ENCODE measurements at places on chromosomes 5 and 9. TPM values are rescaled to one million over a fixed set of nuclear protein-coding genes. Genes with fewer than 3 reads are reported as not detected.

The STKLD1 gene
- total RNA-seq = 0.79 TPM

The CMYA5 gene
- total RNA-seq = 0.26 TPM

The CTXN3 gene
- total RNA-seq = not detected

The PRR16 gene
- 3.7 TPM for total RNA-seq

The DMXL1 gene
- total RNA-seq = 47.8 TPM

The TMEM174 gene
- not detected for total RNA-seq
